RPMI7951 (cell line): ENCODE measurements at places on chromosomes 12 and 14. TPM values are rescaled to one million over a fixed set of nuclear protein-coding genes. Genes with fewer than 3 reads are reported as not detected.

The PPP2R3C gene
- total RNA-seq, result 41.0 and 59.8 TPM in 2 replicates

The MED6 gene
- 35.2 and 35.6 TPM in 2 replicates for total RNA-seq

The PDE3A gene
- total RNA-seq, result under 0.01 and 0.12 TPM in 2 replicates

The LAG3 gene
- total RNA-seq, result 0.10 and 0.12 TPM in 2 replicates

The CLEC9A gene
- not detected in 2 replicates for total RNA-seq

The KIF5A gene
- total RNA-seq, result 0.60 and 1.9 TPM in 2 replicates

The GYS2 gene
- not detected in 2 replicates for total RNA-seq
